ENCODE measurements at places on chromosomes 7 and 10.

GRCh38 chr10:100934084-100934659 lies 21.4 kb downstream of the SLF2 start:
- no peak for DNase-seq

DNA sequence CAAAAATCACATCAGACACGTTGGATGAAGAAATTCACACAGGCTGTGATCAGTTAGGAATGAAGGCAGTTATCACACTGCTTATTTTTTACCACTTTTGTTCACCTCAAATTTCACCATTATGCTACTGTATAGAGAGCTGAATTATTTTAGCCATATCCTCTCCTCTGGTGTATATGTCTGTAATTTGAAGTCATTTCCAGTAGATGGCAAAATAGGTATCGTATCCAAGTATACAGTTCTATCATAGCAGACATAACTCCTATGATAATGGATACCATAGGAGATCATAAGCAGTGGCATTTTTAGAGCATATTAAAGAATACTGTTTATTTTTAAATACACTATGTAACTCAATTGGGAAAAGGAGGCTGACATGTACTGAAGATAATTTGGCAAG lies 909.7 kb downstream of the DNAJB9 start:
- no peak for DNase-seq

DNA sequence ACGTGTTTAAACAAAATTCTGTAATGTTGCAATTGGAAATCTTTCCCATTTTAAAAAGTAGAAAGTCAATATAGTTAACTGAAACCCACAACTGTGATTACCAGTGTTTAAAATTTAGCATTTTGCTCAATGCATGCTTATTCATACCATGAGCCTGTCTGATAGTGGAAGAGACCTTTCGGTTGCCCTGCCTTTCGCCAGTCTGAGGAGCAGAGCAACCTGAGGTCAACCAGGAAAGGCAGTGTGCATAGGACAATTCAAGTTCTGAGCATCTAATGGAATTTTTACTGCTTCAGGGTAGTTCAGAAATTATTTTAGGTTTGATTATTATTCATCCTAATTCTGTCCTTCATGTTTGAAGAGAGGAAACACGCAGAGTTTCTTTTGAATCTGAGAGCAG lies 100.8 kb downstream of the CUBN start:
- DNase-seq, result no peak

DNA sequence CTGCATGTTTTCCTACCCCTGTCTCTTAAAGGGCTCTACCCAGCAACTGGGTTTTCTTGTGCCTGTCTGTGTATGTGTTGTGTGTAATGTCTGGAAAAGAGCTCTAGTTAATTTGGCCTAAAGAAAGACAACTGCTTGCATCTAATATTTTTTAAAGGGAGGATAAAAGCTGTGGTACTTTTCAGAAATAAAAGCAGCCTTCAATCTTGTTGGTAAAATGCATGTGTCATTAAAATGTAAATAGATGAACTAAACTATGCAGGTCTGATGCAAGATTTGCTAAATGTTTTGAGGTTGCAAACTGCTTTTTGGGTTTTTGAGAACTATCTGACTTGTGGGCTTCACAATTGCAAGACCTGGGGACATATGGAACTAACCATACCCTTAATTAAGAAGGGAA lies 445.3 kb downstream of the HTR7 start:
- no peak for DNase-seq

- no peak for DNase-seq
Observed at GRCh38 chr10:96685306-96685705, 35.0 kb downstream of the PIK3AP1 start.

GRCh38 chr7:158391141-158391540 lies 196.5 kb downstream of the PTPRN2 start:
- DNase-seq, result no peak

- no peak for DNase-seq
Observed at GRCh38 chr10:99467236-99467999, 37.0 kb upstream of the GOT1 start.

- DNase-seq, result no peak
Observed at GRCh38 chr10:79995979-79996634, 47.2 kb upstream of the SFTPD start.

GRCh38 chr10:43649185-43649523 lies 473 bp upstream of the ZNF32 start:
- DNase-seq, result no peak

GRCh38 chr10:111974325-111974724 lies 209.2 kb downstream of the GPAM start:
- no peak for DNase-seq

DNA sequence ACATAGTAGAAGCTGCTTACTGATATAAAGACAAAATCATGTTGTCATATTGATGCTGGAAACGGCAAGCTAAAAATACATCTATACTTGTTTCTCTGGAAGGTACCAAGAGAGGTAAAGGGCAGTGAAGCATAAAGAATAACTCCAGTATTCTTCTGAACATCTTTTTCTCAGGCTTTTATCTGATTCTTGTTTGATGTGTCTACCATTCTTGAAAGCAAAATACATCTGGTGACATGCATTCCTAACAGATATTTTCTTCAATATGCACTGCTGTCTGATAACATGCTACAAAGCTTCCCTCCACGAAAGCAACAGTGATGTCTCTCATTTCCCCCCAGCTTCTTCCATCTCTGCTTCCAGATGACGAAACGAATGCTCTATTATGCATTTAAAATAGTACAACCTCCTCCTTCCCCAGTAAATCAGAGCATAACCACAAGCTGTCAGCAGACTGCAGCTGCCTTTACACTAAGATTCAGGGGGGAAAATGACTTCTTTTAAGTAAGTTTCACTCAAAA lies 100.8 kb downstream of the ARHGAP21 start:
- no peak for DNase-seq

GRCh38 chr10:31902625-31903024 lies 26.0 kb downstream of the ARHGAP12 start:
- no peak for DNase-seq

DNA sequence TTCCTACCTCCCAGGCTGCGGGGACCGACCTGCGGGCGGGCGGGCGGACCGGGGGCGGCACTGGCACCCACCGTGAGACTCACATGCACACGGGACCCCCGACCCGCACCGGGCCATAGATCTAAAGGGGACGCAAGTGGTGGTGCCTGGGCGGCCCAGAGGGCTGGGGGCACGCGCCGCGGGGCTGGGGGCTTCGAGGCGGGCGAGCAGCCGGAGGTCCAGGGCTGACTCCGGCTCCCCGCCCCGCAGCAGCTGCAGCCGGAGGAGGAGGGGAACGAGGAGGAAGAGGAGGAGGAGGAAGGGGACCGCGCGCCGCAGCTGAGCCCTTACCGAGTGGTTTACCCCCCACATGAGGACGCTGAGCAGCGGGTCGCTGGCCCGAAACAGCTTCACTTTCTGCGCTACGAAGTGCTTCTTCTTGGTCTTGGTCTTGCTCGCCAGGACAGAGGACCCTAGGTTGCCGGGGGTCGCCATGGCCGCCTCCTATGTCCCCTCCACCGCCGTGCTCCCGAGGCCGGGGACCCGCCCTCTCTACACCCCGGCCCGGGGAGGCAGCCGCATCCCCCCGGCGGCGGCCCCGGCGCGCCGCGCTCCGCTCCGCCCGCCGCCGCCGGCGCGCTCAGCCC lies 412 bp downstream of the PIP4K2A start:
- DNase-seq, result peak; percentile 28

- no peak for DNase-seq
Observed at GRCh38 chr10:30529373-30529998, 95.5 kb downstream of the MAP3K8 start.

GRCh38 chr7:81525841-81526240 lies 244.0 kb downstream of the HGF start:
- no peak for DNase-seq

GRCh38 chr7:143214789-143215679 lies 6.8 kb upstream of the TAS2R40 start:
- peak; percentile 20 for DNase-seq

DNA sequence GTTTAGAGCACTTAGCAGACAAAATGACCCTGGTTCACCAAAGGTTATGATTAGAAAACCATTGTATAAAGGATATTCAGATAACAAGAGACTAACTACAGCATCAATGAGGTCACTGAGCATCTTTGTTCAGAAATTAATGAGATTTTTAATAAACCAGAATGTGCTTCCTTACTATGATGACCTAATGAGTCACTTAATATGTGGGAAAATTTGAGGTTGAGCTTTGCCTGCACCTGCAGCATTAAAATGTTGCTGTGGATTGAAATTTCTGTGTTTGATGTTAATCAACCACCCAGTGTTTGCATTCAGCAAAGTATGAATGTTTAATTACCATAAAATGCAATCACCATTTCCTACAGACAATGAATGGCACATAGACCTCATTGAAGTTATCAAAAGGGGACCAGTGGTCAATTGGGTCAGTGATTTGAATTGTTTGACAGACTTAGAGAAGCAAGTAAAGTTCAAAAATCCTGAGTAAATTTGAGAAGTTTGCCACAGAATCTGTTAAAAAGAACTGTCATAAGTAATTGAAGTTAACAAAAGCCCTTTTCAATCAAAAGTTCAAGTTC lies 45.8 kb downstream of the EXOC6 start:
- DNase-seq, result no peak

Data from 8988T (cell line).